Choroid plexus epithelial cell (primary cell): ENCODE measurements at places on chromosomes 12 and 14.

- no peak for DNase-seq
Measured at GRCh38 chr12:58844161-58844560, 76.1 kb downstream of the LRIG3 start.

DNA sequence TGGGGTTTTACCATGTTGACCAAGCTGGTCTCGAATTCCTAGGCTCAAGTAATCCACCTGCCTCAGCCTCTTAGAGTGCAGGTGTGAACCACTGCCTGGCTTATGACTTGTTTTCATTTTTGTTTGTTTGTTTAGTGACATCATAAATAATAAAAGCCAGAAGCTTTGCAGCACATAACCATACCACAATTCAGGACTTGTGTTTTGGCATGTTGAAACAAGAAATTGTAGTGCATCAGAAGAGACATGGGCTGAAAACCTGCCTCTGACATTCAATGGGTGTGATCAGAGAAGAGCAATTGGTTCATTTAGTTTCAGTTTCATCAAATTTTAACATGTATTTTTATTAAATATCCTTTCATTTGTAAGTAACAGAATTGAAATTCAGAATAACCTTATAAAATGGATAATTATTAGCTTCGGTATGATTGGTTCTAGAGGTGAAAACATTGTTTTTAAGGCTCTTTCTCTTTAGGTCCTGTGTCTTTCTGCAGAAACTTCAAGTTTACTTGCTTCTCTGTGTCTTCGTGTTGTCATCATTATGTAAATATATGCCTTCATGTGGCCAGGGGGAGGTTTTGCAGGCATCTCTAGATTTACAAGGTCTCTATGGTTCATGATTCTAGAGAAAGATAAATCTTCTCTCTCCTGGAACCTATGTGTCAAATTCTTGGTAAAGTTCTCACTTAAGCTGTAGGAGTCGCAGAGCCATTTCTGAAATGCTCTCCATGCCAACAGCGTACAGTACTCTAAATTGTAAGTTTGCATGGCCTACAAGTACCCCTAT is 312.0 kb downstream of the KCNC2 start:
- no peak for DNase-seq

GRCh38 chr14:69355607-69356281 is 42.4 kb downstream of the ERH start:
- DNase-seq = peak; percentile 42

DNA sequence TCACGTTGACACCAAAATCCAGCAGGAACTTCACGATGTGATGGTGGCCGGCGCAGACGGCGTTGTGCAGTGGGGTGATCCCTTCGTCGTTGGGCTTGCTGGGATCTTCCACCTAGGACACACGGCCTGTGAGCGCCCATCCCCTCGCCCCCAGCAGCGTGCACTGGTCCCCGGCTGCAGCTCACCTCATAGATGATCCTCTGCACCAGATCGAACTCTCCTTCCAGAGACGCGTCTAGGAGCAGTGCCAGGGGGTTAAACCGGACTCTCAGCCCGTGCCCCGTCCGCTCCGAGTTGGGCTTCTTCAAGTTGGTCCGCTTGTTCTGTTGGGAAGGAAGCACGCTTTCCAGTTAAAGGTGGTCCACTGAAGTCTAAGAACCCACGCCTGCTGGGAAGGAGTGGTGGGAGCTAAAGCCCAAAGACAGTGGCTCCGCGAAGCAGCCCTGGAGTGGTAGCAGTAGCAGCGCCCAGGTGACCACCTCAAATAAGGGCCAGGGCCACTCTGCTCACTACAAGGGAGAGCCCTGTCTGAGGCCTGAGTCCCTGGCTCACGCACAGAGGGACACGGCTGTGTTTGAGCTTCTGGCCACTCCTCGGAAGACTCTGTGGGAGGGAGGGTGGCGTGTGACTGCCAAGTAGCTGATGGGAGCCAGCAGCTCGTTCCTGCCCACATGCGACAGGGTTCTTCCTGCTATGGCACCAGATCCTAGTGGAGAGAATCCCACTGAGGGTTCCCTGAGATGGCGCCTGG is 23.3 kb downstream of the ZFYVE21 start:
- DNase-seq = no peak

DNA sequence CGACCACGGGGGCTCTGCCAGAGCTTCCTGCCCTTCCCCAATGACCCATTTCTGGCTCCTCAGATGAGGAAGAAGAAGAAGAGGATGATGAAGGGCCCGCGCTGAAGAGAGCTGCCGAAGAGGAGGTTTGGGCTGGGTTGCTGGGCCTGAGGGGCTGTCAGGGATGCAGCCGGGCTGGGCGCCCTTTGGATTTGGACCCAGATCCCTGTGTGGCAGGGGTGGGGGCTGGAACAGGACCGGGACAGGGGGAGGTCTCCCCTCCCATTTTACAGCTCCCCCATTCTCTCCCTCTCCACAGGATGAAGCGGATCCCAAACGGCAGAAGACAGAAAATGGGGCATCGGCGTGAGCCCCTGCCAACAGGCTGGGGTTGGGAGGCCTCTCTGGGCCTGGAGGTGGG is 2.2 kb upstream of the LAG3 start:
- no peak for DNase-seq

GRCh38 chr12:109189291-109189690 is 72.9 kb downstream of the ACACB start:
- no peak for DNase-seq

DNA sequence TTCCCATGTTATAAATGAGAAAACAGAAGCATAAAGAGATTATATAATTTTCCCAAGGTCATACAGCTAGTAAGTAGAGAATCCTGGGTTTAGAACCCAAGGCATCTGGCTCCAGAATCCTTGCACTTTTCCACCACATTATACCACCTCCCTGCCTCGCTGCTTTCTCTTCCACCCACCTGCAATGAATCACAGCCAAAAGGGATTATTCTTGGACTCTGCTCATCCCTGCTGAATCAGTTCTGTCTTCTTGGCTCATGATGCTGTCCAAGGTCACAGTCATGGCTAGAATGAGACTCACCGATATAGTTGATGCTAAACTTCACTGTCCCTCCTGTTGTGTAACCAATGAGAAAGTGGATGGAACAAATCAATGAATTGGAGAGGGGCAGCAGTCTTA is 356.6 kb downstream of the FUT8 start:
- DNase-seq = no peak

GRCh38 chr12:85693093-85693665 is 143.0 kb downstream of the RASSF9 start:
- no peak for DNase-seq
